Activated CD4-positive, alpha-beta T cell treated with anti-CD3 and anti-CD28 coated beads, Interleukin-2, Interleukin-4, amounts not matched to agents 100 ng/mL and 50 ng/mL, durations not matched to agents 16 hours and 8 hours (primary cell): ENCODE measurements at places on chromosomes 11 and 22.

DNA sequence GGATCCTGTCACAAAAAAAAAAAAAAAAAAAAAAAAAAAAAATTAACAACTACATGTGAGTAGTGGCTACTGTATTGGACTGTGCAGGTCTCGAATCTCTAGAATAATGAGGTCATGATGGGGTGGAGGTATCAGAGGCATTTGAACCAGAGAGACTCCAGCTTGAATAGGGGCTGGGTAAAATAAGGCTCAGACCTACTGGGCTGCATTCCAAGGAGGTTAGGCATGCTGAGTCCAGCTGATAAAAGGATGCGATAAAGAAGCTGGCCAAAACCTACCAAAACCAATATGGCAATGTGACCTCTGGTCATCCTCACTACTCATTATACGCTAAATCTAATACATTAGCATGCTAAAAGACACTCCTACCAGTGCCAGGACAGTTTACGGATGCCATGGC, 5.9 kb upstream of the PACSIN3 start:
- no peak for DNase-seq

DNA sequence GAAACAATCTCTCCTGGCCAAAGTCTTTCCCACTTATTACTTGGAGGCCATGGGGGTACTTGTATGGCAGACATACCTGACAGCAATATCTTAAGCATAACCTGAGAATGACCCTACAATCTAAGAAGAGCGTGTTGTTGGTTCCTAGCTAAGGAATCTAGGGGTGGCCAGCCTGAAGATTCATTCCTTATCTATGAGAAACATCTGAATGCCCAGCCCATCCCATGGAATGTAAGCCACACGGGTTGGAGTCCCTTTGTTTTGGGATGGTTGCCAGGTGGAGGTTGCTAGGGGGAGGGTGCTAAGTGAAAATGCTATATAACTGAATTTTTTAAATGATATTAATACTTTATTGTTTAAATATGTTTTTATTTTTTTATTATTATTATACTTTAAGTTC, 725.0 kb downstream of the ETS1 start:
- DNase-seq = no peak

- no peak for DNase-seq
Measured at GRCh38 chr11:121081321-121081720, 19.7 kb upstream of the TECTA start.

DNA sequence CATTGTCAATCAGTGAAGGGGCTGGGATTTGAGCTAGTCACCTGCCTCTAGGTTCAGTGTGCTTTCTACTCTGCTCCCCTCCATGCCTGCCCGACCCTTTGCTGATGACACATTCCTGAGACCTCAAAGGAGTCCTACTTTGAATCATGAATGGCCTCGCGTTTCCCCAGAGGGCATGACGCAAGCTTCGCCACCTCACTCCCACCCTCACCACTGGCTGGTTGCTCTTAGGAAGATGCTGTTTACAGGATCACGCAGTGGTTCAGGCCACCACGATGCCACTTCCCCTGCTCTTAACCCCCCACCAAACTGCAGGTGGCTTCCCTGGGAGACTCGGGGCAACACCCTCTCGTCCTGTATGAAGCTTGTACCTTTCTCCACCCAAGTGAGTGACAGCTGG, 62.9 kb upstream of the B3GAT1 start:
- peak; percentile 40 for DNase-seq

DNA sequence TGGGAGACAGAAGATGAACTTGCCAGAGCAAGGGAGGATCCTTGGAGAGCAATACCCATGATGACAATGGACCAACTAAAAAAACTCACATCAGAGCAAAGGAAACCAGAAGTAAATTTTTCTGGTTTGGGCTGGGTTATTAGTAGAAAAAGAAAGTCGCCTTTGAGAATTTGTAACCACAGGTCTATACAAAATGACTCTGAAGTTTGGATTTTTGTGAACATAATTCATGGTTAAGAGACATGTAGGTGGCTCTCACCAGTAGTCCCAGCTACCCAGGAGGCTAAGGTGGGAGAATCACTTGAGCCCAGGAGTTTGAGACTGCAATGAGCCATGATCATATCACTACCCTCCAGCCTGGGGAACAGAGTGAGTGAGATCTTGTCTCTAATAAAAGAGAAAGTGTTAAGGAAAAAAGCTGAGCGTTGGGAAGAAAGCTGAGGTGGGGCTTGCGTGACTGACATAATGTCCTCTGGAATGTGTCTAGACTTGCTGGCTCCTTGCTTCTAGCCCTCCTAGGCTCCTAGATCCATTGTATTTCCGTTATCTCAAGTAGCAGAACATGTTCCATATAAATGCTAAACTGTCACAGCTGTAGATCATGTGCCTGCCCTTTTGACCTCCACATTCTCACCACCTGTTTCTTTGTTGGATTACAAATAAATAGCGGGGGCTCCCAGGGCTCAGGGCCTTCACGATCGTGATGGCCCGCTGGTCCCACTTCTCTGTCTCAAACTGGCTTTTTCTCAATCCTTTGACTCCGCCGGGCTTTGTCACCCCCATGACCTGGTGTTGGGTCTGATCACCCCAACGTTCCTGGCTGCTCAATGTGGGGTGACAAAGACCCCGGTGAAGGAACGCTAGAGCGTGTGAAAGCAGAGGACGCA, 56.2 kb upstream of the SC5D start:
- peak; percentile 42 for DNase-seq

- DNase-seq = no peak
Measured at GRCh38 chr11:75826461-75827230, 11.6 kb downstream of the UVRAG start.

GRCh38 chr11:20360650-20361049, 2.9 kb upstream of the HTATIP2 start:
- peak; percentile 50 for DNase-seq

- no peak for DNase-seq
Measured at GRCh38 chr11:50423208-50423607, 390.5 kb downstream of the OR4C45 start.

DNA sequence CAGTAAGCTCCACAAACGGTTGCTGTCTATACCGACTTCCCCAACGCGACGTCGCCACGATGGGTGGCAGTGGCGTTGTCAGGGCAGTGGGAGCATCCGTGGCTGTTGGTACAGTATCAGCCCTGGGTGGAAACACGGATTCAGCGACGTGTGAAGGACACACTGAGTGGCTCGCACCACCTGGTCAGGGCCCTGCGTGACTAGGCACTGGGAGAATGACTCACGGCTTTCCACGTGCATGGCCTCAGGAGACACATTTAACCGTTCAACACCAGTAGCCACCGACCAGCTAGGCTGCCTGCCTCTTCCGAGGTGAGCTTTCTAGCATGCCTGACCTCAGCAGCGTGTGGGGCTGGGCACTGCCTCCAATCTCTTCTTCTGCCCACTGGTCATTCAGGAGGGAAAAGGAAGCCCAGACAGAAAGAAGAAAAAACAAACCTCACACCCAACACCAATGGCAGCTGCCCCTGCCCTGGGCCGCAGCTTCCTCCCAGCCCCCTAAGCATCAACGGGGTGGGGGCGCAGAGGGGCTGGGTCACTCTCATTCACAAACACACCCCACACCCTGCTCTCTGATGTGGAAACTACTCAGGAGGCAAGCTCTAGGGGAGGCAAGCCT, 59.0 kb downstream of the MYH9 start:
- peak; percentile 52 for DNase-seq

DNA sequence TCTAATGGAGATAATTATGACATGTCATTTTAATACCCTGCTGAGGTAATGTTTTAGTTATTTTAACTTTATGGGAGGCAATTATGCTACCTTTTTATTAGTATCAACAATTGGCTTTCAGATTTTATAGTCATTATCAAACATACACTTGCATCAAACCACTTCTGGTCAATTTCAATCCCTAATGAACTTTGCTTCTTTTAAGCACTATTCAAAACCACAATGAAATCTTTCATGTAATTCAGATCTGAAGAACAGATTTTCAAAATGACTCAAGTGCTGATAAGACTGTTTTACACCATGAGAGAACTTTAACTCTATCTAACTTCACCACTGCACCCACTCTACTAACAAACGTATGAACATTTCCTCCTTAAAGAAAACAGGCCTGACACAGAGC, 25.9 kb upstream of the CCDC34 start:
- peak; percentile 26 for DNase-seq

DNA sequence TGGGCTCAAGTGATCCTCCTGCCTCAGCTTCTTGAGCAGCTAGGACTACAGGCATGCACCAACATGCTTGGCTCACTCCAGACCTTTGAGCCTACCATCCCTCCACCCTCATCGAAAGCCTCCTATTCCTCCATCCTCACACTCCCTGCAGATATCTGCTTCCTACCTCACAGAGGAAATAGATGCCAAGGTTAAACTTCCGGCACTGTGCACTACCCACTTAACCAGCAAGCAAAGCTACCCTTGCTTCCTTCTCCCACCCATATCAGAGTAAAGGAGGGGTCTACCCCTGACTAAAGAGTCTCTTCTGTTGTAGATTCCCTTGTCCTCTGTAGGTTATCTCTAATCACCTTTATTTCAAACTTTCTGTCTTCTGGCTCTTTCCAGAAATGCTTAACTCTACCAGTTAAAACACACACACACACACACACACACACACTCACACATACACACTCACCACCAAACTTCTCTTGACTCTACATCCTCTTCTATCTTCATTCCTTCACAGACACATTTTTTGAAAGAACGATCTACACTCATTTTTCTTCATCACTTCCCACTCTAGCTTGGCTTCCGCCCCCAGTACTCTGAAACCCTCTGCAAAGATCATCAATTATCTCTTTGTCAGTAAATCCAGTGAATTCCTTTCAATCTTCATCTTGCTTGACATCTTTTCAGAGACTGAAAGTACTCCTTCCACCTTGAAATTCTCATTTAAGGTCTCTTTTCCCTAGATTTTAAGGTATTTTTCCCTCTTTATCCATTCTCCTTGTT, 10.9 kb upstream of the SIK2 start:
- no peak for DNase-seq

DNA sequence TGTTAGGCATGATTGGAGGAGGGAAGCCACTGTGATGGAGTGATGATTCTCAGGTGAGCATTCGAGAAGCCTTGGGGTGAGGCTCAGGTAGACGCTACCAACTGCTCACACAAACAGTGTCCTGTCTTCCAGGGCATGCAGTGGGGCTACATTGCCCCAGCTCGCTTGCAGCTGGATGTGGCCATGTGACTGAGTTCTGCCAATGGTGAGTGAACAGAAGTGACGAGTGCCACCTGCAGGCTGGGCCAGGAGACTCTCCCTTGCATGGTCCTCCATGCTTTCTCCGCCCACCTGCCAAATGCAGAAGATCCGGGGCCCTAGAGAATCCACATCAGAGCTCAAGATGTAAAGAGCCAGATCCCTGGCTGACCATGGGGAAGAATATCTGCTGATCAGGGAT, 195.9 kb downstream of the BCR start:
- DNase-seq = peak; percentile 50

DNA sequence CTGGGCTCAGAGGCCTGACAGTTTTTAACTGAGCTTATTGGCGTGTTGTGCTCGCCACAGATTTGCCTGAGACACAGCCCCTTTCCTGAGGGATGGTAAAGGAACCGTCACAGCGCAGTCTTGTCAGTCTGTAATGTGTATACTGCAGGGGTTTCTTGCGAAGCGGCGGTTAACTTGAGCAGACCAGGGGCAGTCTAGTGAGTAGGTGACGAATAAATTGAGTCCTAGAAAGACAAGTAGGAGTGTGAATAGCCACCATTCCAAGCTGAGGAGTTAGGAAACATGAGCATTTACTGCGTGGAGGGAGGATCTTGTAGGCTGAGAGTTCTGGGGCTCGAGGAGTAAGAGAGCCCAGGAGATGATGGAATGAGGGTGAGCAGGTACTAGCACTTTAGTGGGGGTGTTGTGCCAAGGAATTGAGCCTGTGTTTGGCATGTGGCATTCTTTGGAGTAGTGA, 1.4 kb downstream of the MED15 start:
- no peak for DNase-seq

DNA sequence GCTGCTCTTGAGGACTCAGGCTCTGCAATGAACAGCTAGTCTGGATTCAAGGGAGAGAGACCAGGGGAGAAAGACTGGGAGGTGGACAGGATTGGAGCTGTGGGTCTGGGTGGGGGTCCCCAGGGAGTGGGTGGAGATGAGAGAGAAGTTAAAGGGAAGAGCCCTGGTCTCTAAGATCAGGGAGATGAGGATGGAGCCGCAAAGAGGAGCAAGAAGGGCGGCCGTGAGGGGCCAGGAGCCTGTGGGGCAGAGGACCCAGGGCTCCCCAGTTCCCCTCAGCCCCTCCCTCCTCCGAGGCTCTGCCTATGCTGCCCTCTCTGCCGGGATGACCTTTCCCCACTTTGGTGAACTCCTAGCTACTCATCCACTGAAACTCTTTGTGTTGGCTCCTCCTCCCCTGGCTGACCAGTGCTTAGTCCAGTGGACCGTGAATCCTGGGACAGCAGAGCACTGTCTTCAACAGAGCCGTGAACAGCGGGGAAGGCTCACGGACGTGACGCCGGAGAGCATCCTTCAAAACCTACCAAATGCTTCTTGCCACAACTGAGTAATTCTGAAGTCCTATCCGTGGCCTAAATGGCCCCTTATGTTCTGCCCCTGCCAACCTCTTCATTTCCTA, 16.4 kb upstream of the RFPL3 start:
- DNase-seq = no peak

GRCh38 chr11:117052196-117053149, 45.8 kb downstream of the SIK3 start:
- no peak for DNase-seq

DNA sequence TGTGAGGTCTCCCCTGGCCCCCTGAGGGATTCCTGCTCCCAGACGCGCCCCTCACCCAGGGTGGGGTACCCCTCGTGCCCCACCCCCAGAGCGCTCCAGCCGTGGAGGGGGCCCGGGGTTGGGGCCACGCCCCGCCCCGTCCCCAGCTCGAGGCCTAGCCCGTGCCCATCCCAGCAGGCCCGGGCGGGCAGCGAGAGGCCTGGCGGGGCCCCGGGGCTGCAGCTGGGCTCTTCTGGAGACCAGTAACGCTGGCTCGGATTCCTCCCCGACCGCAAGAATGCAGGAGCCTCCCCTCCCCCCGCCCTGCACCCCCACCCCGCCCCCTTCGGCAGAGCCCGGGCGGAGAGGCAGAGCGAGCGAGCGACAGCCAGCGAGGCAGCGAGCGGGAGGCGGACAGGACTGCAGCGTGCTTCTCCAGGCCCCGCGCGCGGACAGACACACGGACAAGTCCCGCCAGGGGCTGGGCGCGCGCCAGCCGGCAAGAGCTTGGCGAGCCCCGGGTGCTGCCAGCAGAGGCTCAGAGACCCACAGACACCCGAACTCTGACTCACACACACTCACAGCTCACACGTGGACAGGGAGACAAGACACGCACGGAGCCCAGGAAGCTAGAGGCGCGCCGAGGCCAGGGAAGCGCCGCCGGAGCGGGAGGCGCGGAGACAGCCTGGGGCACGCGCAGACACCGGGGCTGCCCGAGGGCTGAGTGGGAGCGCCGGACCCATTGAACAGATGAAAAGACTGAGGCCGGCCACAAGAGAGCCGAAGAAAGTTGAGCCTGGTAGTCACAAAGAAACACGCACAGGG, 15.2 kb downstream of the BCL9L start:
- peak; percentile 28 for DNase-seq

DNA sequence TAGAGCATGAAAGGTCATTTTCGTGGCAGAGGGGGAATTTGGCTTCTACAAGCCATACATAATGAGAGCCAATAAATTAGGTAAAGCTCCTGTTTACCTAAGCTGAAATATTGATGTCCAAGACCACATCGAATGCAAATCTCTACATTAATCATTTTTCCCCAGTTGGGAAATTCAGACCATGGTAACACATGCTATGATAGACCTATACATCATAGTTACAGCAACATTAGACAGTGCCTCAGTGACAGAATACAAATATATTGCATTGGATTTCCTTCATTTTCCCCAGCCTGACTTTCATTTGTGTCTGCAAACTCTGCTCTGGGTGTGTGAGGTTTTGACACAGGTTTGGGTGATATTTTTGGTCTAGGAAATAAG, 1079.7 kb upstream of the TENM4 start:
- no peak for DNase-seq

- peak; percentile 57 for DNase-seq
Measured at GRCh38 chr11:130122141-130122575, 37.4 kb upstream of the ST14 start.
